ENCODE measurements at places on chromosomes 5 and 9.

- DNase-seq: no peak
Measured at GRCh38 chr5:23289162-23289561, 218.2 kb upstream of the PRDM9 start.

DNA sequence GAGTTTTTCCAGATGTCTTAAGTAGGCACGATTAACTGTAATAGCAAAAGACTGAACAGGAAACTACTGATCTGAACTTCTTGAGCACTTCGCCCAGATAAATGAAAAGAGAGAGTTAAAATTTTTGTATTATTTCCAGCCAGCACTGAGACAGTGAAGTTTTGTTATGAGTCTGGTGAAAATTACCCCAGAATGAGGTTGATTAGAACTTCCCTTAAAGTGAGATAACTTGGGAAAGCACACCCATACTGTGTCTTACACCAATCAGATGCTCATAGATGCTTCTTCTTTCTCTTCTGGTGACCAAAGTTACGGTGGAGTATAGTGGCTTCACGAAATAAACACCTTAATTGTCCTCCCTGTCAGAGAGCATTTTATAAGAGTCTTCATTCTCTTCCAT lies 131.8 kb upstream of the SLC12A2 start:
- DNase-seq: no peak

- no peak for DNase-seq
Measured at GRCh38 chr9:113929634-113930389, 53.7 kb downstream of the ZNF618 start.

- no peak for DNase-seq
Measured at GRCh38 chr9:34513567-34514214, 9.1 kb downstream of the ENHO start.

DNA sequence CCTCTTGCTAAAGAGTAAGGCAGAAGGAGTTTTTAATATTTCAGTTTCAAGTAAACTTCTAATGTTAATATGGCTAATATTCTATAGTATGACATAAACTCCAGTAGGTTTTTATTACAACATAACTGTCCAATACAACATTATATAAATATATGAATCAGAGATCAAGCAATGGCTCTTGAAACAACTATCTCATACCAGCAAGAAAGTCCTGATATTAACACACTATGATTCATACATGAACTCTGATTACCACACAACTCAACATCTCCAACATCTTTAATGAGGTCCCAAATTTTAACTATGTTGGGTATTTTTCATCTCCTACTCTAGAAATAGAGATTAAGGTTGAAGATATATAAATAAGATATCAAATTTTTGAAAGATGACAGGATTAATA lies 878.3 kb downstream of the TLE1 start:
- no peak for DNase-seq

DNA sequence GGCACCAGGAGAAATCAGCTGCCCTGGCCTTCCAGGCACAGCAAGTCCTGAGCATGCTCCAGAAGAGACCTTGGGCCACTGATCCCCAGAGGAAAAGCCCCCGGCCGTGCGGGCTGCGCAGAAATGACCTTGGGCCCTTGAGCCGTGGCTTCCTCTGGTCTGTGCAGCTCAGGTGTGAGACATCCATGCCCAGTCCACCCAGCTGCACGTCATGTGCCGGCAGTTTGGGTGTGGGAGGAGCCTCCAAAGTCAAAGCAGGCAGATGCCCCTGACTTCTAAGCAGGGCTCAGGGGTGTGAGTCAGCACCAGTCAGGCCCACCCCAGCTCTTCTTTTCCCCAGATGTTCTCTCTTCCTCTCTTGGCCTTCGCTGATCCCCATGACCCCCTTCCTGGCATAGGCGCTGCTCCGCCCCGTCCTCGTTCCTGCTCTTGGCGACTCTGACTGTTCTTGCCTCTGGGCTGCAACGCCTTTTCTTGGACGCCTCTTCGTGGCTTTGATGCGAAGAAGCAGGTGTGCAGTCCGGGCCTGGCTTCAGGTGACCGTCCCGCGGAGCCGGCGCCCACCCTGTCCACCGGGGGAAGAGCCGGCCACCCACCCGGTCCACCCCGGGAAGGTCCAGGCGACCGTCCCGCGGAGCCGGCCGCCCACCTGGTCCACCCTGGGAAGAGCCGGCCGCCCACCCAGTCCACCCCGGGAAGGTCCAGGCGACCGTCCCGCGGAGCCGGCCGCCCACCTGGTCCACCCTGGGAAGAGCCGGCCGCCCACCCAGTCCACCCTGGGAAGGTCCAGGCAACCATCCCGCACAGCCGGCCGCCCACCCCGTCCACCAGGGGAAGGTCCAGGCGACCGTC lies 5.9 kb upstream of the QSOX2 start:
- no peak for DNase-seq

GRCh38 chr5:154708846-154709245 lies 46.3 kb upstream of the LARP1 start:
- DNase-seq: no peak

- no peak for DNase-seq
Measured at GRCh38 chr9:109451311-109452025, 46.6 kb downstream of the PTPN3 start.

GRCh38 chr9:114039484-114039883 lies 38.6 kb downstream of the AMBP start:
- no peak for DNase-seq

GRCh38 chr5:97088774-97089148 lies 53.6 kb downstream of the LIX1 start:
- no peak for DNase-seq

DNA sequence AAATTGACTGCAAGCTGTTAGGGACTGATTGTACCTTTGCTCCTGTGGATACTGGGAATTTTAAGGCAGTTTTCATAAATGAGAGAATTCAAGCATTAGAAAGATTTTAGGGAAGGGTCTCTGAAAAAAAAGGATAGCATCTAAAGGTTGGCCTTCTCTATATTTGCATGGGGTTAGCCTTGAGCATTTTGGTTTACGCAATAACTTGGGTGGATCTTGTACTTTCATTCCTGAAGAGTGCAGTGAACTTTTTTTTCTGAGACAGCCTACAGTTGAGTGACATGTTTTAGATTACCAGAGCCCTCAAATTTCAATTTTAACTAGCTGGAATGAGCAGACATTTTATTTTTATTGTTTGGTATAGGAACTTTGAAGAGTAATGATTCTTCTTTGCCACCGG lies 91.6 kb upstream of the NR3C1 start:
- no peak for DNase-seq

- DNase-seq: no peak
Measured at GRCh38 chr5:81631621-81632020, 119.3 kb downstream of the SSBP2 start.

DNA sequence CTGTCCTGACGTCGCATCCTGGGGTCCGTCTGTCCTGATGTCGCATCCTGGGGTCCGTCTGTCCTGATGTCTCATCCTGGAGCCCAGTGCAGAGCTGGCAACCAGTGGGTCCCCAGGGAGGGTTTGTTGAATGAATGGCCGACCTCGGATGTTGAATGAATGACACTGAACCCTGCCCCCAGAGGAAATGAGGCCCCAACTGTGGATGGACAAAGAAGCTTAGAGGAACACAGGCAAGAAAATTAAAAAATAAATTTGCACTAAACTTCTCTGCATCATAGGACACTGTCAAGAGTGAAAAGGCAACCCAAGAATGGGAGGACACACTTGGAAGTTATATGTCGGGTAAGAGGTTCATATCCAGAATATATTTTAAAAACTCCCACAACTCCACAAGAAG lies 47.7 kb upstream of the NOTCH1 start:
- DNase-seq: no peak

GRCh38 chr9:97431044-97431441 lies 19.1 kb downstream of the TDRD7 start:
- DNase-seq: no peak

DNA sequence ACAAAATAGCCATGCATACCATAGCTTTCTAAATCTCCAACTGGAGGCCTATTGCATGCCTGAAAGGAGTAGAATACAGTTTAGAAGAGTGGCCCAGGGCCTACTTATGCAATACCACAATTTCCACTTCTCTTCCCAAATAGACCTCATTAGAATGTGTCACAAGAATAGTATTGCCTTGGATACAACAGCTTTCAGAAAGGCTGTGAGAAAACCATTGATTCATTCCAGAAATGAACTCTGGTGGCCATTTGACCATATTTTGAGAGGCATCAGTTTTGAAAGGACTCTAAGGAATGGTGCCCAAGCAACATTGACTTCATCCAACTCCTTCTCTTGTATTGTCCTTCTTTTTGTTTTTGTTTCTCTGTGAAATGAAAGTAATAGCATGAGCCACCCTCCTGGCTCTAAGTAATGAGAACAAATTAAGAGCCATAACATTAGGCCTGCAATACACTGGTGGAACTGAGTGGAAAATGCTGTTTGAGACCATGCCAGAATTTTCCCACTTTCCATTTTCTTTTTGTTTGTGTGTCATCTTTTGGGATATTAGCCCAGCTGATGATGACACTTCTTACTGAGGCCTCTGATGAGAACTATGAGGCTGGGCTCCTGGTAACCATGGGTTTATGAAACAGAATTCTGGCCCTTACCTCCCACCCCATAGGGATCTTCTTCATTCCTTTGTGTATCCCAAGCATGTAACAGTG lies 90.2 kb downstream of the TMEM174 start:
- DNase-seq: no peak

GRCh38 chr9:105421154-105421553 lies 26.7 kb upstream of the FSD1L start:
- no peak for DNase-seq

GRCh38 chr5:93599001-93599379 lies 16.0 kb downstream of the NR2F1 start:
- no peak for DNase-seq

- no peak for DNase-seq
Measured at GRCh38 chr9:18638371-18639249, 164.7 kb downstream of the ADAMTSL1 start.

DNA sequence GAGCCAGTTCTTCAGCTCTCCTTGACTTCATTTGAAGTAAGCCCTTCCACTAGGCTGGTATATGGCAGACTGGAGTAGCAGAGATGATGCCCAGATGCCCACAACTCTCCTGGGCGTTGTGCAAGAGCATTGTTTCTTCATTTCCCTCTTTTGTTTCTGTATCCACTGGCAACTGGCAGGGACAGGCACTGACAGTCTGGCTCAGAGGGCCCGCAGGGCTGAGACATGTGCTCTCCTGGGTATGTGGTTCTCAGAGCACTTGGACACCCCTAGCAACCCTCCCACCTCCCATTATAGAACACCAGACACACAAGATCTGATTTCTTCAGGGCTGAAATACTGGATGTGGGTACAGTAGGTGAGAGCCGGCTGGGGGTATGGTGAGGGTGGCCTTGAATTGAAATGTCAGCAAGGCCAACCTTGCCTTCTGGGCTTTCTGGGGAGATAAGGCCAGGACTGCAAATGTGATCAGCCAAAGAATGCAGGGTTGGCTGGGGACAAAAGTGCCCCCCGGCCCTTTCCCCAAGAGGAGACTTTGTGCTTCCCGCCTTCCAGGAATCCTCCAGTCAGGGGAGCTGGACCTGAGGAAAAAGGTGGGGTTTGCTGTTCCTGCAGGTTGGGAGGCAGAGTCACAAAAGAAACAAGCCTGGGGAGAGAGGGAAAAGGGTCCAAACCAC lies 28.6 kb upstream of the CTNNA1 start:
- no peak for DNase-seq

GRCh38 chr5:93062548-93062947 lies 518.5 kb downstream of the NR2F1-AS1 start:
- DNase-seq: no peak

DNA sequence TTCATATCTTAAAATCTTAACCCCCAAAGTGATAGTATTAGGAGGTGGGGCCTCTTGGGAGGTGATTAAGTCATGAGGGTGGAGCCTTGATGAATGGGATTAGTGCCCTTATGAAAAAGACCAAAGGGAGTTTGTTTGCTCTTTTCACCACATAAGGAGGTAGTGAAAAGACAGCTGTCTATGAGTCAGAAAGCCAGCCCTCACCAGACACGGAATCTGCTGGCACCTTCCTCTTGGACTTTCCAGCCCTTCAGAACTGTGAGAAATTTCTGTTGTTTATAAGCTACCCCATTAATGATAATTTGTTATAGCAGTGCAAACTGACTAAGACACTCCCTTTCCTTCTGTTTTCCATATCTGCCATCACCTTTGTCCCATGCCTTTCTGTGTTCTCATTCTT lies 20.8 kb downstream of the IFNB1 start:
- DNase-seq: no peak

DNA sequence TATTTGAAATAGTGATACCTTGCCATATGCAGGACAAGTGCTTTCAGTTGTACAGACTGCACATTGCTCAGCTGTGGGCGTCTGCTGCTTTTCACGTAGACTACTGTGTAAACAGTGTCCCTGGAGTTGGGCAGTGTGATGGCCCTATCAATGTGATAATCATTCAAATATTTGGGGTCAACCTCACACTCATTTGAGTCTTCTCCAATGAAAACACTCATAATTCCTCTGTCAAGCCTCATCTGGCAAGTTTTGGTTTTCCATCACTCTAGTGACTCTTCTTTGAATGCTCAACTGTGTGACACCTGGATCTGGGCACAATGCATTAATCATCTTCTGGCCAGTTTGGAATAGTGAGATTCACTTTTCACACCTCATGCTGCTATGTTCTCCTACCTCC lies 64.4 kb downstream of the UGCG start:
- DNase-seq: no peak

DNA sequence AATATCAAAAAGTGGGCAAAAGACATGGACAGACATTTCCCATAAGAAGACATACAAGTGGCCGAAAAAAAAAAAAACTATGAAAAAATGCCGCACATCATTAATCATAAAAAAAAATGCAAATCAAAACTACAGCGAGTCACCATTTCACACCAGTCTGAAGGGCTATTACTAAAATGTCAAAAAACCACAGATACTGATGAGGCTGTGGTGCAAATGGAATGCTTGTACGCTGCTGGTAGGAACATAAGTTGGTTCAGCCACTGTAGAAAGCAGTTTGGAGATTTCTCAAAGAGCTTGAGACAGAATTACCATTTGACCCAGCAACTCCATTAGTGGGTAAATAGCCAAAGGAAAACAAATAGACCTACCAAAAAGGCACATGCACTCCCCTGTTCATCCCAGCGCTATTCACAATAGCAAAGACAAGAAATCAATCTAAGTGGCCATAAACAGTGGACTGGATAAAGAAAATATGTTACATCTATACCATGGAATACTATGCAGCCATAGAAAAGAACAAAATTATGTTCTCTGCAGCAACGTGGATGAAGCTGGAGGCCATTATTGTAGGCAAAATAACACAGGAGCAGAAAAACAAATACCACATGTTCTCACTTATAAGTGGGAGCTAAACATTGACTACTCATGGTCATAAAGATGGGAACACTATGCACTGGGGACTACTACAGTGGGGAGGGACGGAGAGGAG lies 110.6 kb upstream of the BOD1 start:
- DNase-seq: no peak

DNA sequence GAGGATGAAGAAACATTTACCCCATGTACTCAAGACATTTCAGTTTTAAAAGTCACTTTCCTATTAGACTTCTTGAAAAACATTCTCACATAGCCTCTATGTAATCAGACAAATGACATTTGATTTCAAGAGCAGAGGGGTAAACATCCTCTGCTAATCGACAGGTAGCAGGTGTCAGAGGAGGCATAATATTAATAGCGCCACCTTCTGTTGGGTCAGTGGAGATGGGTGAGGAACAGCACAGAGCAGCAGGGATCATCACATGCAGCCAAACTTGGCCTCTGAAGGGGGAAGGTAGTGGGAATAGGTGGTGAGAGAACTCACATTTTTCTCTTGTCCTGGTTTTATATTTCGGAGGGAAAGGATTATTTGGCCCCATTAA lies 3.3 kb upstream of the LSM11 start:
- DNase-seq: no peak
